ENCODE measurements at places on chromosomes 11 and 22.

- DNase-seq, result peak; percentile 8
Observed at GRCh38 chr11:102287964-102288724, 29.1 kb upstream of the BIRC3 start.

DNA sequence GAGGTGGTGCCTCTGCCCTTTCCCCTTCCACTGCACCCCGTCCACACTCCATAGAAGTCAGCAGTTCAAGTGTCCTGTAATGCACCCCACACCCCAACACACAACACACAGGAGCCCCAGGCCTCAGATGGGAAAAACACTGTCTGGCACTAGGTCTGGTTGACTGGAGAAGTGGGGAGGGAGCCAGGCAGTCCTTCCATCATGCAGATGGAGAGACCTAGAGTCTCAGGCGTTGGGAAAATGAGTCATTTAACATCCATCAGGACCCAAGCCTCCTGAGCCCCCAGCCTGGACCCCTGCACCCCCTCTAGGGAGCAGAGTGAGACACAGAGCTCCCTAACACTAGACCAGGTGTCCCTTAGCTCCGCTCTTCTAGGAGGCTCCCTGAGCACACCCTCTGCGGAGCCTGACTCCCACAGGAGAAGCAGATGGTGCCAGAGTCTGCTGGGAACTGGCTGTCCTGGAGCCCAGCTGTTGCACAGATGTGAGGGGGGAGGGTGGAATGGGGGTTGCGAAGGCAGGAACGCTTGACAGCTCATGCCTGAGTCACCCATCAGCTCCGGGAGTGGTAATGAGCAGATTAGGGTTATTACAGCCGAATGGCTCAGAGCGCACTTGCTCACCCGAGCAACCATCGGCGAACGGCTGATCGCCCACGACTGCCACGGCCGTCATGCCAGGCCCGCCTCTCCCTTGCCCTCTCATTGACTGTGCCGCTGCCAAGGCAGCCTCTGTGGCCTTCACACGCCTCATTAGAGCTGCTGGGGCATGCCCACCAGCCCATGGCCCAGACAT lies 22.1 kb upstream of the SYT7 start:
- DNase-seq, result no peak

GRCh38 chr11:72690166-72690565 lies 15.9 kb upstream of the PDE2A start:
- no peak for DNase-seq

- DNase-seq, result no peak
Observed at GRCh38 chr11:57283231-57283990, 41.3 kb downstream of the TNKS1BP1 start.

DNA sequence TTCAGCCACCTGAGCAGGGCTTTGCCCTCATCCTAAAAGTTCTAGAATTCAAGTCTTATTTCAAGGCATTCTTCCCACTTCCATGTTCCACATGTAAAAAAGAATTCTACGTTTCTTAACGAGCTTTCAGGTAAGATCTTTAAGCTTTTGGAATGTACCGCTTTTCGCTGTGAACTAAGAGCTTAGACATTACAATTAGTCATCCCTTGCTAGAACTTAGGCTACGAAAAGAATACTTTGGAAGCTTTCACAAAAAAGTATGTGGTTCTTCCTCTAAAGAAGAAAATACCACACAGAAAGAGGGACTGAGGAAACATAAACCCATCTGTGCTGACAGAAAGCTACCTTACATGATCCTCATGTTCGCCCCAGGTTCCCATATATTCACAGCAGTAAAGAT lies 1.9 kb downstream of the NUMA1 start:
- no peak for DNase-seq

DNA sequence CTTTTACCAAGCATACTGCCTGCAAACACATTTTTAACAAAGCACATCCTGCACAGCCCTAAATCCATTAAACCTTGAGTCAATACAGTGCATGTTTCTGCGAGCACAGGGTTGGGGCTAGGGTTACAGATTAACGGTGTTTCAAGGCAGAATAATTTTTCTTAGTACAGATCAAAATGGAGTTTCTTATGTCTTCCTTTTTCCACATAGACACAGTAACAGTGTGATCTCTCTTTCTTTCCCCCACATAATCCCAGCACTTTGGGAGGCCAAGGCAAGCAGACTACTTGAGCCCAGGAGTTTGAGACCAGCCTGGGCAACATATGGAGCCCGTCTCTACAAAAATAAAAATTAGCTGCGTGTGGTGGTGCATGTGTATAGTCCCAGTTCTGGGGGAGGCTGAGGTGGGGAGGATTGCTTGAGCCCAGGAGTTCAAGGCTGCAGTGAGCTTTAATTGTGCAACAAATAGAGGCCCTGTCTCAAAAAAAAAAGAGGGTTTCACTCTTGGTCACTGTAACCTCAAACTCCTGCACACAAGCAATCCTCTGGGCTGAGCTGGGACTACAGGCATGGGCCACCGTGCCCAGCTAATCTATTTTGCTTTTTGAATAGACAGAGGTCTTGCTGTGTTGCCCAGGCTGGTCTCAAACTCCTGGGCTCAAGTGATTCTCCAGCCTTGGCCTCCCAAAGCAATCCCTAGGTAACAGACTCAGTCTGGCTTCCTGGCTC lies 19.7 kb upstream of the SLC3A2 start:
- DNase-seq, result no peak

GRCh38 chr11:78351979-78352841 lies 65.4 kb downstream of the GAB2 start:
- DNase-seq, result no peak

GRCh38 chr11:78612721-78613377 lies 38.2 kb upstream of the NARS2 start:
- no peak for DNase-seq

DNA sequence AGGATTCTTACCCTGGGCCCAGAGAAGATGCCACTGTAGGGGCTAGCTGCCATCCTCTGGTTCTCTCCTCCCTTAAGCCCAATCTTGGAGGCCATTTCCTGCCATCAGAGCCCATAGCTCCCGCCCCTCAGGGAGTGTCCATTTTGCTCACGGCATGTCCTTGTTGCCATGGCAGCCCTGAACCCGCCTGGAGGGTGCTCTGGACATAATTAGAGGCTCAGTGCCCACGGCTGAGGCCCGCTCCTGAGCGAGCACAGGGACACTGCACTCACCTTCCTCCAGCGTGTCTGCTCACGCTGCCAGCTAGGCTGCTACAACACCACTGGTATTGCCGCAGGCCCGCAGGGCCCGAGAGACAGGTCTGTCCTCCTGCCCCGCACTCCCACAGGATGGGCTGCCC lies 11.1 kb upstream of the SUSD2 start:
- no peak for DNase-seq

GRCh38 chr11:5088556-5088955 lies 19.2 kb downstream of the OR52E1 start:
- no peak for DNase-seq

GRCh38 chr11:123773959-123774358 lies 19.6 kb upstream of the OR6X1 start:
- DNase-seq, result no peak

DNA sequence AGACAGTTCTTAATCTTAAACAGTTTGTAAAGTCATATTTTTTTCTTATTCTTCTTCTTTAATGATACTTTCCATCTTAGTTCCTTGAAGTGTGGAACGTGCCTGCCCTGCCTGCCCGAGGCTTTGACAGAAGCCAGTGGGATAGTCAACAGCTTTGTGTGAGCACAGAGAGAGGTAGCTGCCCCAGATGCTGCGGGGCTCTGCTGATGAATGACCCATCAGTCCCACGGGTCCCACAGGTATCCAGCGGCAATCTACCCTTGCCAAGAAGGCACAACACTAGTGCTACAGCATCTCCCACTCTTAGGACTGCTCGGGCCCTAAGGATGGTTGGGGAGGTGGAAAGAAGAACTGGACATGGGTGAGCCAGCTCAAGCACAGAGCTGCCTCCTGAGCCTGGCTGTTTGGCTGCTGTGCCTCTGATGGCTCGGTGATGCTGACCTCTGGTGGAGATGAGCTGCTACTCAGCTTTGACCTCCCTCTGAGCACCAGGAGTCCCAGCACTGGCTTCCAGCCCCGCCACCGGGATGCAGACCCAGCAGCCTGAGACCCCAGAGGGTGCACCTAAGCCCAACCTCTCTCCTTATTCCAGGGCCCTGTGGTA lies 11.8 kb upstream of the APLNR start:
- DNase-seq, result peak; percentile 25

DNA sequence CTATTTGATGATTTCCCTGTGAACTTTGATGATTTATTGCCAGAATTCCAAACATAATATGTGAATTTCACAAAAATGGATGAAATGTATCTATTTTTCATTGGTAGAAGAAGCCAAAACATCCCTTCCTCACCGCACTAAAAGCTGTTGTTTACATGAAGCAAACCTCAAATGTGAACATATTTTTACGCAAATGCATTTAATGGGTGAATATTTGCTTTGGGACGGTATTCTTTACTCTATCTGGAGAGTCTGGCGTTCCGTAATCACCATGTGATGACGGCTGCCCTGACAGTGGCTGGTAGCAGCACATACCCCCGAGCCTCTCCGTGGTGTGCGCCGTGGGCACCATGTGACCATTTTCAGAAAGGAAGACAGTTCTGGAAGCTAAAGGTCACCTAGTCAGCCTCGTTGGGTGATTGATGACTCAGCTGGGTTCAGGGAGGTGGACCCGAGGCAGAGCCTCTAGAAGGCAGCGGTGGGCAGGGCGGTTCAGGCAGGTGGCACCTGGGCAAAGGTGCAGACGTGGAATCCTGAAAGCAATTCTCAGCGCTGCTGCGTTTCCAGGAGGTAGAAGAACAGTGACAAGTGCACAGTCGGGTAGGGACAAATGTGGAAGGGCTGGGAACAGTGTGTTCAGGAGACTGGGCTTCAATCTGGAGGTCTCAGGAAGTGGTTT lies 45.3 kb downstream of the PPARA start:
- DNase-seq, result no peak

DNA sequence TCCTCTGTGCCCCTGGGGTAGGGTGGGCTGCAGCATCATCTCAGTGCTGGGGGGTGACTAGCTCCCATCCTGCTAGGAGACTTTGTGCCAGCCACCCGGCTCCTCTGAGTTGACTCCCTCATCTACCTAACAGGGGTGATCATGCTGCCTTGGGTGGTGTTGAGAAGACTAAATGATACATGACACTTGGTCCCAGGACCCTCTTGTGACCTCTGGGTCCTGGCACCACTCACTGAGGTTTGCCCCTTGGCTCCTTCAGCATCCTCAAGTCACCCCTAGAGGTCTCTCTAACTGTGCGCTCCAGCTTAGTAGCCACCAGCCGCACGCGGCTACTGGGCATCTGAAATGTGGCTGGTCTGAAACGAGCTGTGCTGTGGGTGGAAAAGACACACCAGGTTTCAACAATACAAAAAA lies 72.1 kb downstream of the LRRC32 start:
- DNase-seq, result no peak

- DNase-seq, result no peak
Observed at GRCh38 chr22:24358105-24358836, 69.1 kb upstream of the ADORA2A start.

GRCh38 chr22:30717331-30717921 lies 22.8 kb downstream of the OSBP2 start:
- DNase-seq, result no peak

Measured in C1 segment of cervical spinal cord (tissue), 14 donors.